ENCODE measurements at places on chromosomes 12 and 14.

DNA sequence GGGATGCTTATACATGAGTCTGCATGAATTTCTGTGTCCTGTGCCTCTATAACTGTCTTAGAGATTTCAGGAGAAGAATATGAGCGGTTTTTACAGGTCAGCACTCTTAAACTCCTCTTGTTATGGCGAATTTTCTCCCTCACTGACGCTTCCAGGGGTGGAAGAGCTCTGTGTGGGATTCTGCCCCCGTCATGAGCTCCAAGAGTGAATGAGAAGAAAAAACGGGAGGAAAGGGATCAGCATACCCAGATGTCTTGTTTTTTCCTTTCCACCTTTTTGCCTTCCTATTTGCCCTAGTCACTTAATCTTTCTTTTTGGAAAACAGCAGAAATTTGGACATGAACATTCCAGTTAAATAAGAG, 651 bp downstream of the PFKM start:
- no peak for DNase-seq

DNA sequence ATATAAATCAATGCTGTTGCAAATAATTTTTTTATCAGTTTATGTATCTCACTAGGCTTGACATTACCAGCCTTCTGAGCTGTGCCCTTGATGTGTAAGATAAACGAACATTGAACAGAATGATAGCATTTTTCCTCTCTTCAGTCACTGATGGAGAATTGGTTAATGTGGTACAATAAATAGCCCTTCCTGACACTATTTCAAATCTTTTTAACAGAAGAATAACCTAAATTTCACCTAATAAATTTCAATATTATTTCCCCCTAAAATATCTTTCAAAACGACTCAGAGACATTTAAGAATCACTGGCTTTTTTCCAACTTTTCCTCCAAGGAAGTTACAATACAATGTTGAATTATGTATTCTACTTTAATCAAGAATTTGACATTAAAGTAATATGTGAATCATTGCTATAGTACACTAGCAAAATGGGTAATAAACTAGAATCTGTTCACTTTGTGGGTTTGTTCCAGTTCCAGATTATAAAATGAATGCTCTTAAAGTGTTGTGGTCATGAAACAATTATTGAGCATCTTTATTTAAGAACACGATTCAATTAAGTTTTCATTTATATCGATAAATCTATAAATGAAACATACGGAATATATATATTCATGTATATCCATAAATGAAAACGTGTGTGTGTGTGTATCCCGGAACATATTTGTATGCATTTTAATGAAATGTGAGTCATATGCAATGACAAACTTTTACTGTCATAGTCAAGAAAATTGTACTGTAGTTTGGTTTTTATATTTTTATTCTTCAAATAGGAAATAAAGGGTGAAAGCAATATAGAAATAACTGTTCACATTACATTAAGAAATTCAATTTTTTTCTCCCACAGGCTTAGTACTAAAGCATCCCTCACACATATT, 2.5 kb upstream of the ATP2B1 start:
- DNase-seq: no peak

- peak; percentile 61 for DNase-seq
Observed at GRCh38 chr14:33934043-33934750, 16.7 kb downstream of the EGLN3 start.

- DNase-seq: peak; percentile 8
Observed at GRCh38 chr12:118332511-118332910, 40.2 kb downstream of the TAOK3 start.

DNA sequence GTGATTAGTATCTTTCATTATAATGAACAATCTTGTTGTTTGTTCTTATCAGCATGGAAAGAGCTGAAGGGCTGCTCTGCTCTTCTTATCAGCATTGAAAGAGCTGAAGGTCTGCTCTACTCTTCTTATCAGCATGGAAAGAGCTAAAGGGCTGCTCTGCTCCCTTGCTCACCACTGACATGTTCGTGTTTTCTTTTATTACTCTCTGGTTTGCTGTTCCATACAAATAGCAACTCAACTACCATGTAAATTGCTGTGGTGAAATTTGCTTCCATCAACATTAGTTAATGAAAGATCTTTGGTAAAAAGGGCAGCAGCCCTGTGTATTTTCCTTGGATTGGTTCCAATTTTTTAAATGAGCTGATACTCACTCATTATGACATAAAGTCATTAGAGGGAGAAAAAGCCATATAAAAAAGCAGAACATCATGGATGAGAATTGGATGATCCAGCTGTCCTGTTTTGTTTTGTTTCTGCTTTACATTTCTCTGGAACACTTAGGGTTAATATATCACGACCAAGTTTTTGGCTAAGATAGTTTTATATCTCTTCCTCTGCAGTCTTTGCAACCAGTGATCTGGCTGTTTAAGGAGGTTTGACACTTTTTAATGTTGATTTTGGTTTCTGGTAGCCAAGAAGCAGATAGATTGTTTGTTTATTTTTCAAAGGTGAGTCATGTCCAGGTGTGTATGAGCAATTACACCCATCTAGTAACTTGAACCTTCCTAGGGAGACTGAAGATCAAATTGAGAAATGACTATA, 356.6 kb downstream of the CEP128 start:
- peak; percentile 88 for DNase-seq

- DNase-seq: peak; percentile 73
Observed at GRCh38 chr14:73245480-73246325, 8.4 kb downstream of the PAPLN start.

GRCh38 chr12:44059476-44059875, 223.6 kb downstream of the TMEM117 start:
- no peak for DNase-seq

DNA sequence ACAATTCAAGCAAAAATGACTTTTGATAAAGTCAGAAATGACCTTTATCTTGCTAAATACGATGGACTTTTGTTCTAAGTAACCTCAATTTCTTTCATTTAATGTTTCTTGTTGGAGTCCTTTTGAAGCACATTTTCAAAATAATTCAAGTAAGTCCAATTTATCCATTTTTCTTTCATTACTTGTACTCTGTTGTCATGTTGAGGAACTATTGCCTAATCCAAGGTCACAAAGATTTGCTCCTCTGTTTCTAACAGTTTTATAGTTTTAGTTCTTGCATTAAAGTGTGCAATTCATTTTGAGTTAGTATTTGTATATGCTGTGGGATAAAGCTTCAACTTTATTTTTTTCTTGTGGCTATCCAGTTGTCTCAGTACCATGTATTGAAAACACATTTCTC, 66.7 kb downstream of the CCER1 start:
- no peak for DNase-seq

- no peak for DNase-seq
Observed at GRCh38 chr12:65444996-65445395, 166.5 kb downstream of the MSRB3 start.

- no peak for DNase-seq
Observed at GRCh38 chr14:85040046-85040685, 489.8 kb upstream of the FLRT2 start.

- peak; percentile 94 for DNase-seq
Observed at GRCh38 chr12:107320033-107320928, 226.9 kb upstream of the CRY1 start.

DNA sequence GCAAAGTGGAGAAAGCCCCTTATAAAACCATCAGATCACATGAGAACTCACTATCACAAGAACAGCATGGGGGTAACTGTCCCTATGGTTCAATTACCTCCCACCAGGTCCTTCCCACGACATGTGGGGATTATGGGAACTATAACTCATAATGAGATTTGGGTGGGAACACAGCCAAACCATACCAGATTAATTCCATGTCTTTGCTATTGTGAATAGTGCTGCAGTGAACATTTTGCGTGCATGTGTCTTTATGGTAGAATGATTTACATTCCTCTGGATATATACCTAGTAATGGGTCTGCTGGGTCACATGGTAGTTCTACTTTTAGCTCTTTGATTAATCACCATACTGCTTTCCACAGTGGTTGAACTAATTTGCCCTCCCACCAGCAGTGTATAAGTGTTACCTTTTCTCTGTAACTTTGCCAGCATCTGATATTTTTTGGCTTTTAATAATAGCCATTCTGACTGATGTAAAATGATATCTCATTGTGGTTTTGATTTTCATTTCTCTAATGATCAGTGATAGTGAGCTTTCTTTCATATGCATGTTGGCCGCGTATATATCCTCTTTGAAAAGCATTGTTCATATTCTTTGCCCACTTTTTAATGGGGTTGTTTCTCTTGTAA, 29.7 kb upstream of the SAV1 start:
- DNase-seq: no peak

DNA sequence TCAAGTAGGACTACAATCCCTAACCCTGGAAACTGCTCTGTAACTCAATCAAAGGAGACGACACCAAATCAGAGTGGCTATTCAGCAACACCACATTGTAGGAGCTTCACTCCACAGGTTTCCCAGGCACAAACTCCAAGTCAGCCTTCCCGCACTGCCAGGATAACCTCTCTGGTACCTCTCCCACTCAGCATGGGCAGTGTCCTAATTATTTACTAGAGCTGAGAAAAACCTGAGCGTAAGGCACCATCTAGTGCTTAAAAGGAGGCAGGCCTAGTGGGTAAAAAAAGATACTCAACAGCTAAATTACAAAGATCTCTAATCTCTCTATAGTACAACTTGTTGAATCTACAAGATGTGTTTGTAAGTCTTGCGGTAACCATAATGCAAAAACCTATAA, 36.1 kb downstream of the PARP11 start:
- DNase-seq: no peak

- peak; percentile 34 for DNase-seq
Observed at GRCh38 chr12:79690142-79690637, 574 bp downstream of the PAWR start.
